ENCODE measurements at places on chromosomes 7 and 10.

- DNase-seq: no peak
These were observed 18.9 kb upstream of the TMEM140 start for GRCh38 chr7:135128931-135129330.

- DNase-seq: no peak
These were observed 200.9 kb downstream of the GRID1 start for GRCh38 chr10:86165666-86166065.

- DNase-seq: peak; percentile 89
These were observed 82.9 kb downstream of the NPY start for GRCh38 chr7:24366876-24367275.

DNA sequence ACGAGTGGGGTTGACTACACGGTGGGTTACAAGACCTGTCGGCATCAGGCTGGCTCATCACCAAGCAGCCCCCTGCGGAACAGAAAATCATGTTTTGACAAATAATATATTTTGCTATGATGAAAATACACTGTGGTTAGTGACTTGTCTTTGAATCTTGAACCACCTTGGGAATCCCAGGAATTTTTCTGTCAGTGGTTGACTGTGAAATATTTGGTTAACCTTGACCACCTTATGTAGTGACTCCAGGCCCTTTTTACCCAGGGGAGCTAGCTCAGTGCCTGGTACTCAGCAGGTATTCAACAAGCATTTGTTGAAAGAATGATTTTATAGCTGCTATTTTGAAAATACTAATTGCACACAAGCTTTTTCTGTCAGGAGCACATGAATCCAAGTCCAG, 406.0 kb downstream of the PHF14 start:
- no peak for DNase-seq

DNA sequence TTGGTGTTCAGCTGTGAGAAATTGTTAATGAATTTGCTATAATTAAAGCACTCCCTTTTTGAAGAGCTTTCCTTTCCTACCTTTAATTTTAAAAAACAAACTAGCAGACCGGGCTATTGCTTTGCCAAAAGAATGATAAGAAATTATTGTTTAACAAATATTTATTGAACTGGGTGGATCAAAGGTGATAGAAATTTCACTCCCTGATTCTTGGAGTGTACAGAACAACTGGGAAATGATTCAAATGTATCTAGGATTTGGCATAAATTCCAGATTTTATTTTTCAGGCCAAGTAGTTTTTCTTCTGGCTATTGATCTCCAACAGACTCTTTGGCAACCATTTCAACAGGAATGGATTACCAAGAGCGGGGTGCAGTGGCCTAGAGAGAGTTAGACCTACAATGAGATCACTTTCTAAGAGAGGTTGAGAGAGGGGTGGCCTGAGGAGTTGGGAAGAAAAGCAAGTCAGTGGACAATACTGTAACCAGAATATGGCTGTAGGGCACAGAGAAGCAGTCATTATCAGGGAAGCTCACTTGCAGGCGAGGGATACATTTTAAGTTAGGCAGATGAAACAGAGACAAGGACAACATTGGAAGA, 71.9 kb downstream of the PLXDC2 start:
- no peak for DNase-seq

DNA sequence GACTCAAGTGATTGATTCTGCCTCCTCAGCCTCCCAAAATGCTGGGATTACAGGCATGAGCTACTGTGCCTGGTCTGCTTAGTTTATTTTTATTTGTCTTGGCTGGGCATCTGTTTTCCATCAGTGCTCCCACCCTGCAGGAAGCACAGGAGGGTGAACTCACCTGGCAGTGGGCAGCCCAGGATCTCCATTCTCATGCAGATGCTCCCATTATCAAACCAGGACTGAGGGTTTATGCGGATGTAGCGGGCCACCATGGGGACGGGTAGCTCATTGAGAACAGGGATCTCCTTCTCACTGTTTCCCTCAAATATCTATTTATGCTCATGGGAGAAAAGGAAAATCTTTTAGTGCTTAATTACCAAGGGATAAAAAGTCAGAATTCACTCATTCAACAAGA, 93.8 kb downstream of the CPXM2 start:
- no peak for DNase-seq

GRCh38 chr10:124005091-124005490, 88.3 kb downstream of the CHST15 start:
- no peak for DNase-seq

DNA sequence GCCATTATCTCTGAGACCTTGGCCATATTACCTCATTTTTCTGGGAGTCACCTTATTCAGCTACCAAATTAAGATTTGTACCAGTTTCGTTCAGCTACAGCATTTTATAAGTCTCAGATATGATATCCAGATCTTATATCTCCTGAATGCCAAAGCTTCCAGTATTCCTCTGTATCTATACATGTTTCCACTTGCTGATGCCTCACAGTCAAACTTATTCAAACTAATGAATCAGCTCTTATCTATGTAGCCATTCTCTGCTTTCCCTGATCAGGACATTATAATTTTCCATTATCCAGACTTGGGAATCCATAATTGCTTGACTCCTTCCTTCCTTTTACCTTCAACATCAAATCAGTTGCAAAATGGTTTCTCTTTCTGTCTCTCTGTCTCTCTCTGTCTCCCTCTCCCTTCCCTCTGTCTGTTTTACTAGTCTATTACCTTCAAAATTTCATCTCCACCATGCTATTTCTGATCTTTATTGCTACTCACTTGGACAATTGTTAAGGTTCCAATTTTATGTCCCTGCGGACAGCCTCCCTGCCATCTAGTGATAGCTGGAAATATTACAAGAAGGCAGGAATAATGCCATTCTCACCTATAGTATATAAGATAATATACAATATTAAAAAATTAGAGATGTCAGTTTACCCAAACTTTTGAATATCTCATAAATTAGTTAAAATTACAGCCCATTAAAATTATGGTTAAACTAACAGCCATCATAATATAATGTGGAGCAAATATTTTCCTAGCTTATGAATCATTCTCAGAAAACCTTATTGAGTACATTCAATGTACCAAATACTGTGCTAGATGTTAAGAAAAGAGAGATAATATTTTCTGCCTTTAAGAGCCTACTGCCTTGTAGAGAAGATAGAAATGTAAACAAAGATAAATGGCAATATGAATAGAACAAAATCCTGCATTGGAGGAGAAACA, 89.8 kb downstream of the PCLO start:
- DNase-seq: no peak

GRCh38 chr10:91164520-91165065, 55.9 kb upstream of the PCGF5 start:
- DNase-seq: peak; percentile 38

DNA sequence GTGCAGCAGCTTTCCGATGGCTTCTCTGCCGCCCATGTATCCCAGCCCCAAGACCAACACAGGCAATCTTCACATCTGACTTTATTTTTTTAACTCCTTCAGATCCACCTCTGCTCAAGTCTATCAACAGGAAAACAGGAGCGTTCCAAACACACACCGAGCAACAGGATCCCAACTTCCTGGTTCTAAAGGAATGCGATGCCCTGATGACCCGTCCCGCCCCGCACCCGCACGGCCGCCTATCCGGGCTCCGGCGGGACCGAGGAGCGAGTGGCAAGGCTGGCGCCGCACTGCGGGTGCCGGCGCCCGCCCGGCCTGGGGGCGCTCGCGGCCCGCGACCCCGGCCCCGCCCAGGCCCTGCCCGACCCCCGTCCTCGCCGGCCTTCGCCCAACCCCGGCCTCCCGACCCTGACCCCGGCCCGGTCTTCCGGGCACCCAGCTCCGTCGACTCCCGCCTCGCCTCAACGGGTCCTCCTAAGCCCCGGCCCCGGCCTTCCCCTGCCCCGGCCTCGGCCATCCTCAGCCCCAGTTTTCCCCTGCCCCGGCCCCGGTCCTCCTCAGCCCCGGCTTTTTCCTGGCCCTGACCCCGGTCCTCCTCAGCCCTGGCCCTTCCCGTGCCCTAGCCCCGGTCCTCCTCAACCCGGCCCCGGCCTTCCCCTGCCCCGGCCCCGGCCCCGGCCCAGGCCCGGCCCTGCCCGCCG, 730 bp downstream of the LARP4B start:
- peak; percentile 65 for DNase-seq

GRCh38 chr7:44256459-44256858, 55.7 kb downstream of the YKT6 start:
- DNase-seq: no peak

Data from eye (tissue), 1 donor.